Stimulated activated CD4-positive, alpha-beta T cell treated with anti-CD3 and anti-CD28 coated beads, Interleukin-2, amount 100 ng/mL, for 24 hours (primary cell): ENCODE measurements at places on chromosomes 4 and X.

DNA sequence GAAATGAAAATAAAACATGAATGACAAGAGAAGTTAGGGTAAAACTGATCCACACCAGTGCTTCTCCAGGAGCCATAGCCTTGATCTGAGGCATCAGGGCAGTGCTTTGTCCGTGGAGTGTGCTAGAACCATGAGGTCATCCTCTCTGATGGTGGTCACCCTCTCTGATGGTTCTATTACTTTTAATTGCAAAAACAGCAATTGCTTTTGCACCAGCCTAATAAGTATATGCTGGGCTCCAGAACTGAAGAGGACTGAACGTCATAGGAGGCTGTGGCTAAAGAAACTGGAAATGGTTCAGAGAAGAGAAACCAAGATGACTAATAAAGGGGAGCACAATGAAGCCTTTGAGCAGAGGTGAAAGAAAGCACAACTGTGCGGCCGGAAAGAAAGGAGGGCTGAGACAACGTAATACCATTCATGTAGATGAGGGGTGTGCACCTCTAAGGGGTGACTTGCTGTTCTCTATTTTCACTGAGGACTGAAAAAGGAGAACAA, 17.0 kb upstream of the TMEM154 start:
- peak; percentile 44 for DNase-seq

- DNase-seq: no peak
Observed at GRCh38 chrX:119693996-119694451, 1.1 kb upstream of the SEPTIN6 start.

DNA sequence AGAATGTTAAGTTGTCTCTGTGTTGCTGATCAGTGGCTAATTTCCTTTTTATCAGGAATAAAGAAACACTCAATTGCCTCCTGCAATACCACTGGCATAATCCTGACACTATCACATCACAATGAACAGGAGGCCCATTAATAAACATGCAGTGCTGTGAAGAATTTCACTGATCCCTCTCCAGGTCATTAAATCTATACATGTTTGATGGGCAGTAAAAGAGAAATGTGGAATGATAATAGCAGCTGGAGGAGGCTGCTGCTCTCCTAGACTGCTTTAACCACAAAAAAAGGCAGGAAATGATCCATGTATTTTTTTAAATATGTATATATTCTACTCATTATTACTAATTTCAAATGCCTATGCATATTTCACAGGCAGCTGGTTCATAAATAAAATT, 202.1 kb downstream of the CENPC start:
- no peak for DNase-seq

GRCh38 chrX:134543288-134543687, 83.3 kb downstream of the HPRT1 start:
- DNase-seq: no peak

DNA sequence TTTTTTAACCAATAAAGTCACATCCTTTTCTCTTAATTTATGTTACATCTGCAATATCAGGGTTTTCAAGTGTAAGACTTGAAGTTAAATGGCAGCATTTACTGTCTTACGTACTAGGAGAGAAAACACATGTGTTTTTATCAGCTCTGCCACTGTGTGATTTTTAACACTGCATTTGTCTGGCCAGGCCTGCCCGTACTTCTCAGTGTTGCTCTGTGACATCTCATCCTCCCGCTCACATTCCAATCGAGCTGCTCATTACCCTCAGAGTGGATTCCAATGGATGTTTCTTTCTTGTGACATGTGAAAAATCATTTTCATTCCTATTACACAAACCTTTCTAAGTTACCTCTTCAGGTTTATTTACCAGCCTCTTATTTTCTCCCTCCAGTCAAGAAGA, 420.3 kb downstream of the FAT4 start:
- DNase-seq: no peak

DNA sequence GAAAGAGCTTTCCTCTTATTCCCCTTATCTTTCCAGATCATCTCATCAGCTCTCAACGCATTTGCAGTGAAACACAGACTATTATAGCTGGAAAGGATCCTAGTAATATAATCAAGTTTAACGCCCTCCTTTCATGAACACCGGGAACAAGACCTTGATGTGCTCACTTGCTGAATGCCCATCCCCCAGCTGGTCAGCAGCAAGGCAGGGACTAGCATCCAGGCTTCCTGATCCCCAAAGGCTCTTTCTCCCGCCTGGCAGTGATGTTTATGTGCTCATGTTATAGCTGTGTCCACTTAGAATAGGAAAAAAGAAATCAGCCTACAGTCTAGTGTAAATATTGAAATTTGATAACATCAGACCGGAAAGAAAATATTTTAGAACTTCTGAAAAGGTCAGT, 24.6 kb downstream of the GPC4 start:
- no peak for DNase-seq

- no peak for DNase-seq
Observed at GRCh38 chr4:145879598-145879997, 59.0 kb downstream of the ZNF827 start.

DNA sequence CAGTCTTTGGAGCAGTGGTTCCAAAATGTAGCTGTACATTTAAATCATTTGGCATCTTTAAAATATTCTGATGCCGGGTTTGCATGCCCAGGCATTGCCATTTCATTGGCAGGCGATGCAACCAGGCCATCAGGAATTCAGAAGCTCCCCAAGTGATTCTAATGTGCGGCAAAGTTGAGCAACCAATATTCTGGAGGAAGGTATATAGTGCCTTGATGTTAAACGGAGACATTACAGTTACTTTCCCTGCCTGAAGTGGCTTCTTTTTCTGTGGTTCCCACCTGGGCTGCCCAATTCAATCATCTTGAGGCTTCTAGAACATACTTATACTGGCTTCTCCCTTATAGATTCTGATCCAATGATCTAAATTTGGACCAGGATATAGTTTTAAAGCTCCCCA, 68.7 kb upstream of the PGM2 start:
- no peak for DNase-seq

GRCh38 chr4:143700416-143701352, at the start of gene FREM3:
Gene FREM3, minus strand, starts transcription at chr4:143700675. Its CDS starts 0 bp downstream, at chr4:143700675.
- DNase-seq: peak; percentile 14

DNA sequence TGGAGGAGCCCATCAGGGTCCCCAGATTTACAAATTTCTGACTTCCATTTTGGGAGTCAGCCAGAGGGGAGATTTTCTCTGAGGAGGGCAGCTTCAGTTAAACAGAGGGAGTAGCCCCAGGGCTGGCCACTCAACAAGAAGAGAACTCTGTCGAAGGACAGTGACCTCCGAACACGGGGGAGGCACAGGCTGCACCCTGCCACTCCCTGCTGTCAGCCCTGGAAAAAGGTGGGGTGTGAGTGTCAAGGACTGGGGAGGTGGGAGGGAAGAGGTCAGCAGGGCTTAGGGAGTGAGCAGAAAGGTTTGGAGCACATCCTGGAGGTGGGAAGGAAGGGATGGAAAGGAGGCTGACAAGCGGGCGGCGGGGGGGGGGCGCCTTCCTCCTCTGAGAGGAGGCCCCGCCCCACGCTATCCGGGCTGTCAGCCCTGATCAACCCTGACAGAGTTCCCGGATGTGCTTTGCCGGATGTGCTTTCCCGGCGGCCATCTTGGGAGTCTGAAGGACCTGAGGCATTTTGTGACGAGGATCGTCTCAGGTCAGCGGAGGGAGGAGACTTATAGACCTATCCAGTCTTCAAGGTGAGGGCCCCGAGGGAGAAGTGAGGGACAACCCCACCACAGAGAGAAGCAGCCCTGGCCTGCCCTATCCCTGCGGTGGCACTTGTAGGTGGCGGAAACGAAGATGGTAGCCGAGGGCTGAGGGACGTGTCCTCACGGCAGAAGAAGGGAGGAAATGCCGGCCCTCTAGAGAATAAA, at the start of gene MAGEC1:
Gene MAGEC1 (plus strand): TSS at position 495 of the 756 bp plus-strand sequence. CDS start 1,179 bp downstream, outside the sequence.
- DNase-seq: no peak

DNA sequence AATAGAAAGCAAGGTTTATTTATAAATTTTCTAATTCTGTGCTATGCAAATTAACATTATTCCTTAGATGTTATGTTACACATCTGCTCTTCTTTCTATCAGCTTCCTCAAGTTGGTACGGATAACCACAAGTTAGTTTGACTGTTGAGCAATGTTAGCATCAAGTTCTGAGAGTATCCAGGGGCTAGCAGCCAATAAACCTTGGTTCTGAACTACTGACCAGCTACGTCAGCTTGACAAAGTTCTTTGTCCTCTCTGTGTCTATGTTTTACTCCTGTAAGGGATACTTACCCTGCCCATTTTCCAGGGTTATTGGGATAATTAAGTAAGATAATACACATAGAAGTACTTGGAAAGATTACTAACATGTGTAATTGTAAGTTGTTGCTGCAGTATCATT, 8.1 kb upstream of the TEX13A start:
- no peak for DNase-seq

- DNase-seq: peak; percentile 84
Observed at GRCh38 chrX:41441934-41442823, 5.0 kb upstream of the NYX start.
